CD14-positive monocyte (primary cell): ENCODE measurements at places on chromosomes 3 and 15. TPM values are rescaled to one million over a fixed set of nuclear protein-coding genes. Genes with fewer than 3 reads are reported as not detected.

RBPMS2 gene
- not detected in 2 replicates for polyA plus RNA-seq

FBXO40 gene
- polyA plus RNA-seq, result not detected in 2 replicates

NR2E3 gene
- not detected in 2 replicates for polyA plus RNA-seq

HYAL3 gene
- 4.9 and 5.7 TPM in 2 replicates for polyA plus RNA-seq

SAMD7 gene
- not detected for polyA plus RNA-seq

PRR20G gene
- not detected for polyA plus RNA-seq
